Activated naive CD8-positive, alpha-beta T cell treated with anti-CD3 and anti-CD28 coated beads for 36 hours (primary cell): ENCODE measurements at places on chromosomes 2 and 18.

GRCh38 chr2:72386288-72386687 is 238.6 kb upstream of the CYP26B1 start:
- no peak overlapping the region for H3K27ac ChIP-seq
- H3K36me3 ChIP-seq, result peaks cover 11% of the 10 kb centered on the region
- no peak for DNase-seq

DNA sequence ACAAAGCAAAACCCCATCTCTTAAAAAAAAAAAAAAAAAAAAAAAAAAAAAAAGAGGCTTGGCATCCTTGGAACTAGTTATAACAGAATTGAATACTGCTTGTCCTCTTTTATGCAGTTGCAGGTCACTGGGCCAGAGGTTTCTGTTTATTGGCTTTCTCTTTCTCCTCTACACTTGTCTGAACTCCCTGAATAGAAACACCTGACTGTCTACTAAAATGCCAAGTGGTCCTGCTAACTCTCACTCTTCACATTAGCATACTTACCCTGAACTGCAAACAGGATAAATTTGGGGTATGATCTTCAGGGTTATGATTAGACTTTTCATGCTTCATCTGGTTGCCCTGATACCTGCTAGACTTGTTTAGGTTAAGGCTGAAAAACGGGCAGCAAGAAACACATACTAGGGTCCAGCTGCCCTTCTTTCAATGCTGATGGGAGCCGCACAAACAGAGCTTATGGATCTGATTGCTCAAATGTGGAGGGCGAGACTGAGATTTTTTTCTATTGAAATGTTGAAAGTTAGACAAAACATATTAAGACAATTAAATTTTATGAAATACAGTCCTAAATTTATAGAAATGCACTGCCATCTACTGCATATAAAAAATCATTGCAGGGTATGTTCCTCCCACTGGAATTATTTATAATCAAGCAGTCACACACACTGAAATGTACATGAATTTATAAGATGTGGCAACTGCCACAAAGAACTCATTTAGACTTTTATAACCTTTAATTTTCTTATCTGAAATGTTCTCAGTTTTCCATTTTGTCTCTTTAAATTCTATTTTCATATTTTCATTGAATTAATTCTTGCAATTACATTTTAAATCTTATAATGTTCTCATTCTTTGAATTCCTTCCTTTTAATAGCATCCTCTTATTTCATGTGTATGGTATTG is 40.8 kb downstream of the GTF3C3 start:
- H3K27me3 ChIP-seq, result no peaks in the 10 kb centered on the region
- DNase-seq, result no peak
- H3K36me3 ChIP-seq, result peaks cover 61% of the 10 kb centered on the region
- H3K4me1 ChIP-seq, result no peaks in the 10 kb centered on the region
- H3K27ac ChIP-seq, result no peak overlapping the region
- no peak overlapping the region for H3K4me3 ChIP-seq

- H3K4me3 ChIP-seq, result no peak overlapping the region
- H3K27me3 ChIP-seq, result peaks cover 41% of the 10 kb centered on the region
- H3K4me1 ChIP-seq, result peaks cover 12% of the 10 kb centered on the region
- H3K36me3 ChIP-seq, result peaks cover 6% of the 10 kb centered on the region
- H3K27ac ChIP-seq, result no peak overlapping the region
Measured at GRCh38 chr2:10956006-10956790, 44.5 kb downstream of the KCNF1 start.

GRCh38 chr2:144759746-144760145 is 239.8 kb upstream of the ZEB2 start:
- no peak overlapping the region for H3K4me3 ChIP-seq
- H3K4me1 ChIP-seq, result no peaks in the 10 kb centered on the region
- H3K36me3 ChIP-seq, result no peaks in the 10 kb centered on the region
- H3K27ac ChIP-seq, result no peak overlapping the region
- DNase-seq, result no peak

DNA sequence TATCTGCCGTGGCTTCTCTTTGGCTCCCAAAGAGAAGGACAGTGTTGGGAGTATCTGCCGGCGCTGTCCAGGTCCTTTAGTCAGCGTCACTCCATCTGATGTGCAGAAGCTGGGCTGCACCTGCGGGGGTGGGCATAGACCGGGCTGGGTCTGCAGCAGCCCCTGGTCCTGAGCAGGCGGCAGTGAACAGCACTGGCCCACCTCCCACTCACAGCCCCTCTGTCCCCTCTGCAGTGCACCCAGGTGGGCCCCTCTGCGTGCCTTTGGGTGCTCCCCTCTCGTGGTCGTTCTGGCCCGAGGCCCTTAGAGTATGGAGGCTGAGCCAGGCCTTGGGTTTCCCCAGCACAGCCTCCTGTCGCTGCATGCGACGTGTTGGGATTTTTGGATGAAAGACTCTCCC is 95.7 kb downstream of the USP40 start:
- peaks cover 41% of the 10 kb centered on the region for H3K36me3 ChIP-seq
- no peak overlapping the region for H3K4me3 ChIP-seq
- no peak overlapping the region for H3K27ac ChIP-seq
- H3K27me3 ChIP-seq, result no peaks in the 10 kb centered on the region

DNA sequence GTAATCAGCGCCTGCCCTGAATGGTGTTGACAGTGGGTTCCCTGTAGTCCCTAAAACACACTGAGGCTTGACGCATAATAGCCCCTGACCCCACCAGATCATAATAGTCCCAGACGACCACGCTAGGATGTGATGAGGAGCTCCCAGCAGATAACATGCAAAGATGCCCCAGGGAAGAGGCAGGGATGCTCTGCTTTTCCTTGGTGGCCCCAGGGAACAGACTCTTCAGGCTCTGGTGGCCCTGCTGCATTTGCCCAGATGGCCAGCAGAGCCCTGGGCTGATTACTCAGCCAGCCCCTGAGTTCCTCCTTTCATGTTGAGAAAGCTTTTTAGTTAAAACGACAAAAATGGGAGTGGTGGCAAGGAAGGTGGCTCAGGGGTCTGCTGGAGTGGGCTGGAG is 5.9 kb upstream of the NCKAP5 start:
- no peaks in the 10 kb centered on the region for H3K4me1 ChIP-seq
- H3K36me3 ChIP-seq, result no peaks in the 10 kb centered on the region
- peaks cover 6% of the 10 kb centered on the region for H3K27me3 ChIP-seq
- no peak overlapping the region for H3K4me3 ChIP-seq
- no peak for DNase-seq
